Renal cortical epithelial cell (primary cell): ENCODE measurements at places on chromosomes 13 and 19. TPM values are rescaled to one million over a fixed set of nuclear protein-coding genes. Genes with fewer than 3 reads are reported as not detected.

CPAMD8 gene
- 1.6 and 3.9 TPM in 2 replicates for total RNA-seq

KASH5 gene
- not detected in 2 replicates for total RNA-seq

SERPINE3 gene
- not detected in 2 replicates for total RNA-seq

GRCh38 chr13:108980237-108980636, 350.8 kb downstream of the MYO16 start:
- DNase-seq: no peak

CARM1 gene
- total RNA-seq: 18.6 and 37.3 TPM in 2 replicates

AP3D1 gene
- total RNA-seq: 111 and 175 TPM in 2 replicates

- DNase-seq: no peak
Measured at GRCh38 chr19:8373867-8374813, 10.2 kb downstream of the ANGPTL4 start.

DNA sequence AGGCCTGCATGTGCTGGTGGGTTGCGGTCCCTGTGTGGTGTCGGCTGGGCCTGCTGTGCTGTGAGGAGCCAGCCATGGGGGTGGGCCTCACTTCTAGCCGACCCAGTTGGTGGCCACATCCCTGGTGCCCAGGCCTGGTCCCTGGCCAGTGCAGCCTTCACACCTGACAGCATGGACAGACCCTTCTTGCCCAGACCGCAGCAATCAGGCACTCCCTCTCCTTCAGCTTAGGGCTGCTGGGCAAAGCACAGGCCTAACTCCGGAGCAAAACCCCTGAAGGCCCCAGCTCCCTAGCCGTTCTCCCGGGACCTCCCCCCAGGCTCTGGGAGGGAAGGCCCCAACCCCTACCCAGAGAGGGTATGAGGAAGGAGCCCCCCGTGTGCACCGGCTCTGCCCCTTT, 6.6 kb upstream of the MCF2L start:
- no peak for DNase-seq

- DNase-seq: no peak
Measured at GRCh38 chr13:36211567-36211966, 2.8 kb downstream of the SOHLH2 start.

GRCh38 chr13:33634546-33634982, 183.4 kb upstream of the RFC3 start:
- DNase-seq: peak; percentile 49

ZNF823 gene
- 24.3 and 28.7 TPM in 2 replicates for total RNA-seq

- peak; percentile 38 for DNase-seq
Measured at GRCh38 chr19:13012690-13013608, 17.7 kb downstream of the NFIX start.
